ENCODE measurements at places on chromosomes 2 and 18. TPM values are rescaled to one million over a fixed set of nuclear protein-coding genes. Genes with fewer than 3 reads are reported as not detected.

Gene SP140L
- 5.8 TPM for total RNA-seq

Gene MC4R
- total RNA-seq: 3.4 TPM

GRCh38 chr2:100178085-100178788 is 35.8 kb upstream of the AFF3 start:
- DNase-seq: no peak

- DNase-seq: no peak
These were observed 105.2 kb downstream of the NETO1 start for GRCh38 chr18:72762515-72763122.
